ENCODE measurements at places on chromosomes 1 and 21.

GRCh38 chr1:81542196-81542595, 258.5 kb upstream of the ADGRL2 start:
- DNase-seq = no peak

DNA sequence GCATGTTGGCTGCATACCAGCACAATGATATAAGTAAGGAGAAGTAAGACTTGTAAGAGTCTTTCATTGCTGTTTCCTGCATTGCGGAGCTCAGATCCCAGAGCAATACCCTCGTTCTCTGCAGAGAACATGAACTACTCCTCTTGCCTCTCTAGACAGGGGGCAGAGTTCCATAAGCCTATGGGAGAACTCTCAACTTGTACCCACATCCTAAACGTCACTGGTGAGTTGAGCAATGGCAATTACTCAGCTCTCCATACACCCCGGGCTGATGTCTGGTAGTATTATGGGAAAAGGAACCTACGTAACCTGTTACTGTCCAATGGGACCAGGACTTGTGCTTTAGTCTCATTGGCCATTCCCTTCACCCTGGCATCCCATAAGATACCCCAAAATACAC, 27.3 kb upstream of the ZNF496 start:
- no peak for DNase-seq

- no peak for DNase-seq
Measured at GRCh38 chr1:243713470-243714186, 136.4 kb downstream of the AKT3 start.

DNA sequence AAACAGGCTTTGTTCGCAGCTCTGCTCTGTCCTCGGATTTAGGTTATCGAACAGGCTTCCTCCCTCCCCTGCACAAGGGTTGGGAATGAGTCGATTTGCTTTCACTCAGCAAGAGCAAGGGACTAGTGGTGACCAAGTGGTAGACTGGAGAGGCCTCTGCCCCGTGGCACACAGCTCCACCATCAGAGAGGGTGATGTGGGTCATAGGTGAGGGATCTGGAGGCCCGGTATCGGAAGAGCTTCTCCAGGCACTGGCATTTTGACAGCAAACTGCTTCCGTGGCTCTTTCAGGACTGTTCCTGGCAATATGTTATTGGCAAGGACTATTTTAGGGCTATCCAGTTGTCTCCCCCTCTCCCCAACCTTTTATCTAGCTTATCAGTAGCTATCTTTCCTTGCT, 3.1 kb upstream of the ELF3 start:
- DNase-seq = no peak

GRCh38 chr1:198878566-198878965, 239.7 kb downstream of the PTPRC start:
- no peak for DNase-seq

DNA sequence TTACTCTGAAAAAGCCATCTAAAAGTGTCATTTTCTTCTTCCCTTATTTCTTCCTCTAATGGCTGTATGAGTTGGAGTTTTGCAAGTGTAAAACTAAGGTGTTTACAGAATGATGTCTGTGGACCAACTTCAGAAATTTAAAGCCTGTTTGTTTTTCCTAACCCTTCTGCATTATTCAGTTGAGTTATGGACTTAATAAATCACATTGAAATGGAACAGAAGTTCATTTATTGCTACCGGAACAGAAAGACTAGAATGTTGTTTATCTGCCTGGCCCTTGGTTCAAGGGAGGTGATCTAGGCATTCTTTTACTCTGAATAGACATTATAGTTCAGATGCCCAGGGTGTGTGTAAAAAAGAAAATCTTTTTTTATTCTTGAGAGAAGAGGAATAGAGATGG, 24.8 kb downstream of the SYT14 start:
- DNase-seq = no peak

- no peak for DNase-seq
Measured at GRCh38 chr1:209409780-209410179, 173.7 kb upstream of the CAMK1G start.

DNA sequence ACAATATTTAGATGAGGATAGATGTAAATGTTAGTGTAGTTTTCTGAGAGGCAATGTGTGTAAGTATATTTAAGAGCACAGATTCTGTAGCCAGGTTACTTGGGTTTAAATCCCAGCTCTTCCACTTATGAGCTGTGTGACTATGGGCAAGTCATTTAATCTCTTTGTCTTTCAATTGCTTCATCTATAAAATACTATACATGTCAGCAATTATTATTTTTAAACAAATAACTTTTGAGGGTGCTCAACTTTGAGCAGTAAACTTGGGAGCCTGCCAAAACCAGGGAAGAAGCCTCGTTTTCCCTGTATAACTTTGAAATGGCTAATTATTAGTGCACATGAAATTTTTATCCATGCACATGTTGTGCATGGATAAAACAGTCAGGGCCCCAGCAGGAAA, 222.8 kb downstream of the FOXD2 start:
- DNase-seq = no peak

DNA sequence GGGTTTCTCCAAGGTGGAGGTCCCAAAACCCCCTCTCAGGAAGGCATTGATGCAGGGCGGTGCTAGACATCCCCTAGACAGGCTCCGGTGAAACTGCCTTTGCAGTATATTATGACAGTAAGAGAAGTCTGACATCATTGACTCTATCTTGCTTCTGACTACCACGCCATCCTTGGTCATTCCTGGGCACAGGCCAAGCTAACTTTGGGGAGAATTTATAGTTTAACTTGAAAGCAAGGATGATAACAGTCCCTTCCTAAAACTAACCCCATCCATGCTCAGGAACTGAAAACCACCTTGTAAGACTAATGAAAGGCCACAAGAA, 30.3 kb downstream of the RSPH1 start:
- no peak for DNase-seq

DNA sequence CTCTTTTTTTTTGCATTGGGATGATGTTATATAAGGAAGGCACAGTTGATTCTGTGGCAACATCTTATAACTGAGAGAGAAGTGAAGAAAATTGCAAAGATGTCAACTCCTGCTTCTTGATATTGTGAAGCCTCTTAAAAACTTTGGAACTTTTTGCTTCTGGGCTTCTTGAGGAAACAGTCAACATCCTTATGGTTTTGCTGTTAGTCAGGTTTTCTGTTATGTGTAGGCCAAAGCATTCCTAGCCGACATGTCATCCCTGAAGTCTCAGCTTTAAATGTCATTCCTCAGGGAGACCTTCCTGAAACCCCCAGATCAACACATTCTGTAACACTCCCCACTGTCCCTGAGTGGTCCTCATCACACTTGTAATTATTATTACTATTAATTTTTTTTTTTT, 12.6 kb downstream of the FALEC start:
- no peak for DNase-seq

- DNase-seq = no peak
Measured at GRCh38 chr21:45410151-45410864, 5.3 kb downstream of the COL18A1 start.

DNA sequence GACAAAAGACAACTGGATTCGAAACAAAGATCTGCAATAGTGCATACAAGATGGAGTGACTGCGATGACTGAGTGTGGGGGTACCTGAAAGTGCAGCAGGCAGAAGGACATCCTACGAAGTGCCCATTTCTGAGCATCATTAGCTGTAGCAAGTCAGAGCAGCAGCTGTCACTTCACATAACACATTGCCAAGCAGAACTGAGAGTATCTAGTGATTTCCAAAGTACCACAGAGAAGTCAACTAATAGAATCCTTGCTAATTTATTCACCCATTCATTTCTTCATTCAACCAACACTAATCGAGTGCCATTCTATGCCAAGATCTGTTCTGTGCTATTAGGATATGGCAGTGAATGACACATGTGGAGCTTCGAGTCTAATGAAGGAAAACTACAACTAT, 31.6 kb upstream of the CAMSAP2 start:
- DNase-seq = no peak

DNA sequence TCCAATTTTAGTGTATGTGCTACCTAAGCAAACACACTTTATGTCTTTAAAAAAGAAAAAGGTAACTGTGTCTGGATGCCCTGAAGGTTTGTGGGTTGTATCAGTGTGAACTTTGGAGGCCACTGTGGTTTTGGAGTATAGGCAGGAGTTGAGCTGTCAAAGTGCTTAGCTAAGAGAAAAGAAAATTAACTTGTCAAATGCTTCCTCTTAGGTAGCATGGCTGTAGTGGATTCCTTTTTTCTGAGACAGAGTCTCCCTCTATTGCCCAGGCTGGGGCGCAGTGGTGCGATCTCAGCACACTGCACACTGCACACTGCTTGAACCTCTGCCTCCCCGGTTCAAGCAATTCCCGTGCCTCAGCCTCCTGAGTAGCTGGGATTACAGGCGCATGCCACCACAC, 11.2 kb upstream of the SLC41A1 start:
- DNase-seq = no peak

GRCh38 chr1:36643371-36644270, 160.9 kb upstream of the CSF3R start:
- DNase-seq = no peak

- DNase-seq = no peak
Measured at GRCh38 chr1:99682291-99682751, 36.4 kb downstream of the PALMD start.

All from fibroblast of the conjunctiva (primary cell).